ENCODE measurements at places on chromosomes 4 and X. TPM values are rescaled to one million over a fixed set of nuclear protein-coding genes. Genes with fewer than 3 reads are reported as not detected.

DNA sequence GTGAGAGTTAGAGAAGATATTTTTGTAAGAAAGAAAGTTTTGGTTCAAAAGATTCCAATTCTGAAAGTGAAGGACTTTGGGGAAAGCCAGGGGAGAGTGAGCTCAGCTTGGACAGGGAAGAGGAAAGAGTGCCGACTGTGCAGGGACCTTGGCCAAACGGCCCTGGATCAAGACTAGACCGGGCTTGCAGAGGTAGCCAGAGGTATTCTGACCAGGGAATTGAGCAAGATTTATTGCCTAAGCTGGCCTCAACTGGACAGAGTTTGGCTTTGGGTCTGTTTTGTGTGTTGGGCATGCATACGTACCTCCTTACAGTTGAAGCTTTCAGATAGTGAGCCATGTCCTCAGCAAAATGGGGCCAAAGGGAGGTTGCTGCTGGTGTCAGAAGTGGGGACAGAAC is 11.6 kb downstream of the PLAC1 start:
- no peak for DNase-seq

GRCh38 chrX:133880032-133880443 is 105.4 kb downstream of the GPC3 start:
- no peak for DNase-seq

GRCh38 chr4:153497988-153498967 is 32.1 kb downstream of the TMEM131L start:
- no peak for DNase-seq

GRCh38 chr4:115657991-115658650 is 544.7 kb upstream of the NDST4 start:
- DNase-seq = no peak

DNA sequence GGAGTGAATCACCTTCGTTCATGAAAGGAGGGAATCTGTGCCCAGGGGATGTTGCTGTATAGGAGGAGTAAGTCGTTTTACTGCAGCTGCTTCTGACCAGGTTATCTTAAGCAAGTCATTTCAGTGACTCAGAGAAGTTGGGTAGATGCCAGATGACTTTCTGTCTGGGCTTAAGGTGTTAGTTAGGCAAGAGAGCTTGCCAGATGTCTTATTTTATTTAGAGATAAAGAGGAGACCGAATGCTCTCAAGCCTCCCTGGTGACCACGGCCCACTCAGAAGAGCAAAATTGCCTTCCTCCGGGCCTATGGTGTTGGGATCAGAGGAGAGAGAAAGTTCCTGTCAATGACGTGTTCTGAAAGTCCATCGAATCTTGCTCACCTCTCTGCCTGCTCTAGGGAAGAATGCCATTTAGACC is 16.3 kb upstream of the ZNF827 start:
- no peak for DNase-seq

- DNase-seq = no peak
Observed at GRCh38 chr4:34943741-34944386, 1300.5 kb downstream of the ARAP2 start.

DNA sequence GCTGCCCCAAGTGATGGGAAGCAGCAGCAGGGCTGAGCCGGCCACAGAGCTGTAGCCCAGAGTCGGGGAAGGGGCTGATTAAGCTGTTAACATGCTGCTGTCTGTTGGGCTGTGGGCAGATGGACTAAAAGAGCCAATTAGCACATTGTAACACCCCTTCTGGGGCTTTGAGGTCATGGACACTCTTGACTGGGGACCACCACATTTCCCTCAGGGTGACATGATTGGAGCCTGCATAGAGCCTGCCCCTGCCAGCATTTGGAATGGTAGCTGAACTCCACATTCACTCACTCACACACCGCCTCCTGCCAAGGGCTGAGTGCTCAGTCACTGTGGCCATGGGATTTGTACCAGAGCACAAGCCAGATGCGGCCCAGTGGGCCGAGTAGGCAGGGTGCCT is 646.9 kb downstream of the FAT4 start:
- no peak for DNase-seq

DNA sequence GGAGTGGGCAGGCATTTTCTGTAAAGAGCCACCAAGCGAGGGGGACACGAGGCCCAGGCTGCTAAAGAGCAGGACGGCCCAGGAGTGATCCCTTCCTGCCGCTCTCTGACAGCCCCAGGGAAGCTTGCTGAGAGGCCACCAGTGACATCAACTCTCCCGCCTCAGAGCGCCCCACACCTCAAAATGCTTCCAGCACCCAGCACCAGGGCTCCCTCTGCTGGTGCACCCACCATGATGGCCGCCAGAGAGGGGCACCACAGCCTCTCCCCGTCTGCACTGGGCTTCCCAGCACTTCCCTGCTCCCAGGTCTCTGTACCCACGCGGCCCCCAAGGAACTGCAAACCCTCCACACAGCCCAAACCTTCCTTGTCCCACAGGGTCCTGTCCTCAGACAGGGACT is 40.4 kb downstream of the GAK start:
- DNase-seq = peak; percentile 28

- DNase-seq = no peak
Observed at GRCh38 chr4:108139089-108139488, 29.6 kb downstream of the LEF1 start.

DNA sequence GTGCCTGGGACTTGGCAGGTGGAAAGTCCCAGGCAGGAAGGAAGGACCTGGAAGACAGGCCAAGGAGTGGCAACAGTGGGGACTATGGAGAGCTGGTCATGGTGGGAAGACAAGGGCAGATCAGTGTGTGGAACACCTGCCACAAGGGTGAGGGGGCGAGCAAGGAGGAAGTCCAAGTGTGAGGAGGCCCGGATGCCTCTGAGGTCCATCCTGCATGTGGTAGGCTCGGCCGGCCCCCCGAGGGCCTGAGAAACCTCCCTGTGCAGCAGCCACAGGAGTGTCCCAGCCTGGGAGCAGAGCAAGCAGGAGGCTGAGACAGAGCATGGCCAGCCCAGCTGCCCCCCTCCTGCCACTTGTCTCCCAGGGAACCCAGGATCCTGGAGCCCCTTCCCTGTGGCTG is 40.5 kb upstream of the PSAPL1 start:
- DNase-seq = no peak

DNA sequence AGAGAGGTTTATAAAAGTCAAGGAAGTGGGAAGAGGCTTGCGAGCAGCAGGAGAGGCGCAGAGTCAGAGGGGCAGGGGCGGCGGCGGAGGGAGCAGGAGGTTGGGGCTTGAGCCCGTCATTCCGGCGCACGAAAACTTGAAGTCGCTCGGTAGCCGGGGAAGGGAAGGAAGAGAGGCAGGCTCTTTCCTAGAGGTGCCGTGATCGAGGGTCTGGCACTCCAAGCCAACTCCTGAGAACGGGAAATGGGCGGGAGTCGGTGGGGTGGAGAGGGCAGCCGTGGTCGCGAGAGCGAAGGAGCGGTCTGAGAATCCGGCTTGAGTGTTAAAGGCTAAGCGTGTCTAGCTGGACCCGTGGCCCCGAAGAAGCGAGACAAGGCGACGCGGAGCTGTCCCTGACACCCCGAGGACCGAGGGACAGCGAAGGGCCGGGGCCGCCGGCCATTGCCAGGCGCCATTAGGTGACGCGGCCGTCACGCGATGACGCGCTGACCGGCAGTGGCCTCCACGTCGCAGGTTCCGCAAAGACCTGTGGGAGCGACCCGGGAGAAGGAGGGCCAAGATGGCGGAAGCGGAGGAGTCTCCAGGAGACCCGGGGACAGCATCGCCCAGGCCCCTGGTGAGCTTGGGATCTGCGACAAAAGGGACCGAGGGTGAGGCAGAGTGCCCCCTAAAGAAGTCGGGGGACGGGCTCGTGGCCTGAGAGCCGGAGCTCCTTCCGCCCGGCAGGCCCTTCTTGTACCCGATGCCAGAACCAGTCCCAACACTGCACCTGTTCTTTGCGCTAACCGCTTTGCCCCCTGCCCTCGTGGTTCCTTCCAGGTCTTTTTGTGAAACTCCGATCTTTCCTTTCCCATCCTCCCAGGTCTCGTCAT is at the start of gene YIPF6:
Gene YIPF6, plus strand, starts transcription at position 544 of the 872 bp plus-strand sequence. Its CDS starts 16 bp downstream, at position 560.
- DNase-seq = peak; percentile 79

The PNMA3 gene
- 3.5 TPM for total RNA-seq

The HTR2C gene
- not detected for total RNA-seq

The MAMLD1 gene
- total RNA-seq = 0.23 TPM

The RIPPLY1 gene
- not detected for total RNA-seq

The MAGEA4 gene
- total RNA-seq = not detected

The TRIM61 gene
- 2.0 TPM for total RNA-seq

The OPRPN gene
- total RNA-seq = not detected

The SPANXN3 gene
- total RNA-seq = not detected

The RHOXF1 gene
- total RNA-seq = 1.4 TPM

The EFHC2 gene
- total RNA-seq = 8.9 TPM

The SSX3 gene
- not detected for total RNA-seq

All from natural killer cell (primary cell).